SJSA1 (cell line): ENCODE measurements at places on chromosomes 16 and 17. TPM values are rescaled to one million over a fixed set of nuclear protein-coding genes. Genes with fewer than 3 reads are reported as not detected.

GRCh38 chr16:24635900-24636610 lies 93.4 kb upstream of the TNRC6A start:
- peaks cover 20% of the 10 kb centered on the region for H3K4me1 ChIP-seq
- no peak overlapping the region for H3K4me3 ChIP-seq
- peak overlapping the region; percentile 59 for H3K27ac ChIP-seq

GRCh38 chr16:47387026-47387734 lies 73.7 kb downstream of the ITFG1 start:
- no peaks in the 10 kb centered on the region for H3K36me3 ChIP-seq
- no peak overlapping the region for H3K27ac ChIP-seq
- H3K4me3 ChIP-seq, result no peak overlapping the region
- DNase-seq, result no peak

DNA sequence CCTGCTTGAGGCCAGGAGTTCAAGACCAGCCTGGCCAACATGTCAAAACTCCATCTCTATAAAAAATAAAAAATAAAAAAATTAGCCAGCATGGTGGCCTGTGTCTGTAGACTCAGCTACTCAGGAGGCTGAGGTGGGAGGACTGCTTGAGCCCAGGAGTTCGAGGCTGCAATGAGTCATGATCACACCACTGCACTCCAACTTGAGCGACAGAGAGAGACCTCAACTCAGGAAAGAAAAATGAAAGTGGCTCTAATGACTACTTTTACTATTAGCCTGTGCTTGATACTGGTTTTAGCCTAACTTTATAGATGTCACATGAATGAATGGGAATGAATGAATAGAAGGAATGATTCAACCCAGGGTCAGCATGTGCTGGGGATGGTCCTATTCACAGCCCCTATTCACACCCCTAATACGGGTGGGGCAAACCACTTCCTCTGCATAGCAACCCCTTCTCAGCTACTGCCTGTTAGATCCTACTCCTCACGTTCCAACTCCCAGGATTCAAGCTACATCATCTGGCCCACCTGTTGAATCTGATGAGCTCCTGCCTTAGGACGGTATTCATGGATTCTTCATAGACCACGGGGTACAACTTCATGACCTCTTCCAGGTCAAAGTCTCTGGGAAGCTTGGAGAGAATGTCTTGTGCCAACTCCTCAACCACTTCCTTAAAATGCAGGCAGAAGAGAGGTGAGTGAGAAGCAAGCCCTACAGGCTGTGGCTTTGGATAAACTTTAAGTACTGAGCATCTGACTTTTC lies 40.5 kb downstream of the LYRM1 start:
- H3K4me3 ChIP-seq, result no peak overlapping the region
- H3K27me3 ChIP-seq, result no peaks in the 10 kb centered on the region
- H3K4me1 ChIP-seq, result no peaks in the 10 kb centered on the region
- no peak overlapping the region for H3K27ac ChIP-seq

DNA sequence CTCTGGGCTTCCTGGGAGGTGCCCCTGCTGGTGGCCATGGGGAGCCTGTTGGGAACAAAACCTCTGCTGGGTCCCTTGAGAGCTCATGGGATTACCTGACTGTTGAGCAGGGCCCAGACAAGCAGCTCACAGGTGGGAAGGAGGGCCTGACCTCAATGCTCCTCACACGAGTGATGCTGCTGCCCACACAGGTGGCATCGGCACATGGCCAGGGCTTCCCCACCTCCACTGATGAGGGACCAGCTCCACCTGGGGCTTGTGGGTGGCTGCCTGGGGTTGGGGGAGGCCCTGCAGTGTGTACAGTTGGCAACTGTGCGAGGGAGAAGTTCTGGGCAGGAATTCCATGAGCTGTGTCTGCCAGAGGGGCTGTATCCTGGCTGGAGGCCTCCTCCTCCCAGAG lies 87.8 kb upstream of the NLRP1 start:
- no peaks in the 10 kb centered on the region for H3K27me3 ChIP-seq
- no peak overlapping the region for H3K4me3 ChIP-seq
- H3K36me3 ChIP-seq, result no peaks in the 10 kb centered on the region
- H3K4me1 ChIP-seq, result no peaks in the 10 kb centered on the region
- H3K27ac ChIP-seq, result no peak overlapping the region

- no peaks in the 10 kb centered on the region; the same call in 1 of the 2 replicates for H3K36me3 ChIP-seq
- no peak overlapping the region for H3K27ac ChIP-seq
- DNase-seq, result no peak
- H3K27me3 ChIP-seq, result no peaks in the 10 kb centered on the region
These were observed 34.2 kb downstream of the MPHOSPH6 start for GRCh38 chr16:82135844-82136243.

GRCh38 chr16:53055541-53056391 lies 975 bp downstream of the CHD9 start:
- H3K27ac ChIP-seq, result peak overlapping the region; percentile 55
- H3K4me3 ChIP-seq, result peak overlapping the region; percentile 61
- no peaks in the 10 kb centered on the region for H3K27me3 ChIP-seq
- DNase-seq, result peak; percentile 79
- peaks cover 30% of the 10 kb centered on the region for H3K4me1 ChIP-seq
- H3K36me3 ChIP-seq, result no peaks in the 10 kb centered on the region

GRCh38 chr16:27625050-27625697 lies 75.2 kb downstream of the KATNIP start:
- no peaks in the 10 kb centered on the region for H3K36me3 ChIP-seq
- H3K27ac ChIP-seq, result no peak overlapping the region
- H3K4me3 ChIP-seq, result no peak overlapping the region
- DNase-seq, result no peak
- 0 out of 2 replicates have a peak, but pooled peaks cover 6% of the 10 kb centered on the region for H3K4me1 ChIP-seq
- no peaks in the 10 kb centered on the region for H3K27me3 ChIP-seq

- H3K27ac ChIP-seq, result no peak overlapping the region
- H3K36me3 ChIP-seq, result no peaks in the 10 kb centered on the region
- no peak for DNase-seq
- H3K27me3 ChIP-seq, result no peaks in the 10 kb centered on the region
These were observed 113.2 kb downstream of the SPECC1 start for GRCh38 chr17:20122254-20122879.

DNA sequence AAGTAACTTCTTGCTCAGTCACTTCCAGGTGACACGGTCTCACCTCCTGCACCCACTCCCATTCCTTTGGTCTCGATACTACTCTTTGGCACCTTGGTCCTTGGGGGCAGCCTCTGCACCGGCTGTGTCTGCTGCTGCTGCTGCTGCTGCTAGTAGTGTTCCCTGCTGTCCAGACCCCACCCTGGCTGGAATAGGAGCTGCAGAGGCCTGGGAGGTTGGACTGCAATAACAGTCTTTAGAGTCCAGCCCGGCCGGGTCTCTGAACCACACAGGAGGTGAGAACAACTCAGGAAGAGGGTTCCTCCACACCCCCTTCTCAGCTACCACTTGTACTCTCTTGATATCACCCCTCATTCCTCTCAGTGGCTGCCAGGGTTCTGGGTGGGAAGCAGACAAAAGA lies 231.1 kb upstream of the NLRP1 start:
- no peaks in the 10 kb centered on the region for H3K4me1 ChIP-seq
- H3K27me3 ChIP-seq, result no peaks in the 10 kb centered on the region
- peak; percentile 23 for DNase-seq
- H3K4me3 ChIP-seq, result no peak overlapping the region
- no peak overlapping the region for H3K27ac ChIP-seq

AURKB gene
- total RNA-seq, result 99.7 and 119 TPM in 2 replicates

DNA sequence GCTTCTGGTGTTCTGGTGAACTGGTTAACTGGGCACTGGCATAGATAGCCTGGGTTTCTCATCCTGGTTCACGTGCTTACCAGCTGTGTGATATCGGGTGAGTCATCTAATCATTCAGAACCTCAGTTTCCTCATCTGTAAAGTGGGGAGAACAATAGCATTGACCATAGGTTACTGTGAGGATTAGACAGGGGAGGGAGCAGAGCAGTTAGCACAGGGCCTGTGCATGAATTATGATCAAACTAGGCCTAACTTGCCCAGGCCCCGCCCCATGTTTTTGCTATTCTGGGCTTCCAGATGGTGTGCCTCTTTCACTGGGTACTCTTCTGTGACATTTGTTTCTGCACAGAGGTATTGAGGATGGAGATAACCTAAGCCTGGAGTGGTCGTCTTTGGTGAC lies 4.6 kb upstream of the KLHL36 start:
- no peaks in the 10 kb centered on the region for H3K27me3 ChIP-seq
- H3K4me1 ChIP-seq, result peaks cover 43% of the 10 kb centered on the region
- peak overlapping the region; percentile 67 for H3K27ac ChIP-seq
- no peak overlapping the region for H3K4me3 ChIP-seq
- H3K36me3 ChIP-seq, result no peaks in the 10 kb centered on the region
- DNase-seq, result no peak

OR1A1 gene
- not detected in 2 replicates for total RNA-seq

GRCh38 chr16:20181416-20181815 lies 107.7 kb upstream of the GPR139 start:
- H3K4me1 ChIP-seq, result no peaks in the 10 kb centered on the region
- H3K27me3 ChIP-seq, result no peaks in the 10 kb centered on the region
- no peak for DNase-seq
- no peak overlapping the region for H3K27ac ChIP-seq
- no peaks in the 10 kb centered on the region for H3K36me3 ChIP-seq
- H3K4me3 ChIP-seq, result no peak overlapping the region

FAM171A2 gene
- total RNA-seq, result 6.9 and 8.6 TPM in 2 replicates

GRCh38 chr16:58651965-58652348 lies 22.3 kb upstream of the CNOT1 start:
- H3K27me3 ChIP-seq, result no peaks in the 10 kb centered on the region
- peaks cover 10% of the 10 kb centered on the region; the same call in 1 of the 2 replicates for H3K4me1 ChIP-seq
- H3K4me3 ChIP-seq, result no peak overlapping the region
- peak; percentile 52 for DNase-seq
- no peak overlapping the region for H3K27ac ChIP-seq

GRCh38 chr17:69271023-69271422 lies 42.4 kb upstream of the ABCA10 start:
- no peak overlapping the region for H3K27ac ChIP-seq
- DNase-seq, result no peak
- H3K4me1 ChIP-seq, result no peaks in the 10 kb centered on the region
- H3K27me3 ChIP-seq, result no peaks in the 10 kb centered on the region
- H3K36me3 ChIP-seq, result no peaks in the 10 kb centered on the region
- no peak overlapping the region for H3K4me3 ChIP-seq

ABCC11 gene
- total RNA-seq, result 0.66 TPM in 1 of 2 replicates, not detected in the other
